ENCODE measurements at places on chromosomes 5 and 9.

GRCh38 chr9:126750941-126751725 is 53.7 kb upstream of the ZBTB43 start:
- DNase-seq: no peak

- DNase-seq: no peak
Observed at GRCh38 chr5:55072666-55073065, 29.8 kb upstream of the GZMA start.

- DNase-seq: peak; percentile 17
Observed at GRCh38 chr5:93407454-93407853, 173.6 kb downstream of the NR2F1-AS1 start.

- DNase-seq: no peak
Observed at GRCh38 chr5:147045290-147045689, 166.7 kb upstream of the PPP2R2B start.

GRCh38 chr9:16023446-16023845 is 470.6 kb downstream of the CCDC171 start:
- DNase-seq: no peak

DNA sequence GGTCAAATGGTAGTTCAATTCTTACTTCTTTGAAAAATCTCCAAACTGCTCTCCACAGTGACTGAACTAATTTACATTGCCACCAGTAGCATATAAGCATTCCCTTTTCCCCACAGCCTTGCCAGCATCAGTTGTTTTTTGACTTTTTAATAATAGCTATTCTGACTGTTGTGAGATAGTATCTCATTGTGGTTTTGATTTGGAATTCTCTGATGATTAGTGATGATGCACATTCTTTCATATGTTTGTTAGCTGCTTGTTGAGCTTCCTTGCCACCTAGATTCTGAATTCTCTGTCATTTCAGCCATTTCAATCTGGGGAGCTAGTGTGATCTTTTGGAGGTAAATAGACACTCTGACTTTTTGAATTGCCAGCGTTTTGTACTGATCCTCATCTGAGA is 24.0 kb downstream of the CDK20 start:
- DNase-seq: no peak

DNA sequence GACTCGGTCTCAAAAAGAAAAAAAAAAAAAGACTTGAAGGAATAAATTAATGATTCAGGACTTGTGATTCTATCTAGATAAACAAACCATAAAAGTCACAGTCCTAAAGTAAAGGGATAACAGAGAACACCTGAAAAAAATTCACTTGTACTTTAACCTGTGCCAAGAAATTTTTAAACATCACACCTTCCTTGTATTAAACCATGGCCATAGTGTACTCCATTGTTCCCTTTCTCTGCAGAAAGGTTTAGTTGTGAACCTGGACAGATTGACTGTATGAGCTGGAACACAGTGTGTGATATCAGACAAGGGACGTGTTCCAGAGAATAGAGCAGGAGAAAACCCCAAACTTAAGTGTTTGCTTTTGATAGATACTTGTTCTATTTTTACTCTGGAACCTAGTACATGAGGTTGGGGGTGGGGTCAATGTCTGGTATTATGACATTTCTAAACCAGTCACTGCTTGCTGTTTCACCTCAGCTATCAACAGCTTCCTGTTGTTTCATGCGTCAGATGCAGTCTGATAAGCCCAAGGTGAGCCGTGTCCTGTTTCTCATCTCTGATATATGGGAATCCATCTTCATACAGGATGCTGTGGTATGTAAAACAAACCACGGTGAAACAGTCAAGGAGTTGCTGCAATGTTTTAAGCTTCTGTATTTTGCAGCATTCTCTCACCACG is 62.5 kb upstream of the ITGA1 start:
- no peak for DNase-seq

DNA sequence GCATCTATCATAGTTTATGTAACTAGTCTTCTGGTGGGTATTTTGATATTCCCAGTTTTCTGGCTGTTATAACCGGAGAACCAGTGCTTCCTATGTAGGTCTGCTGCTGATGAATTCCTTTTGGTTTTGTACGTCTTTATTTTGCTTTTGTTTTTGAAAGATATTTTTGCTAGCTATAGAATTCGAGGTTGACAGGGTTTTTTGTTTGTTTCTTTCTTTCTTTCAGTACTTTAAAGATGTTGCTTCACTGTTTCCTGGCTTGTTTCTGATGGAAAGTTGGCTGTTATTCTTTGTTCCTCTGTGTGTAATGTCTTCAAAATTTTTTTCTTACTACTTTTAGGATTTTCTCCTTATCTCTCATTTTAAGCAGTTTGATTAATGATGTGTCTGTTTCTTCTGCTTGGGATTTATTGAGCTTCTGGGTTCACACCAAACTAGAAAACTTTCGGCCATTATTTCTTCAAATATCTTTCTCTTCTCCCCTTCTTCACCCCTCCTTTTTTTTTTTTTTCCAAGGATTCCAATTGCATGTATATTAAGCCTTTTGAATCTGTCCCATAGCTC is 27.5 kb downstream of the ZNF618 start:
- DNase-seq: no peak

DNA sequence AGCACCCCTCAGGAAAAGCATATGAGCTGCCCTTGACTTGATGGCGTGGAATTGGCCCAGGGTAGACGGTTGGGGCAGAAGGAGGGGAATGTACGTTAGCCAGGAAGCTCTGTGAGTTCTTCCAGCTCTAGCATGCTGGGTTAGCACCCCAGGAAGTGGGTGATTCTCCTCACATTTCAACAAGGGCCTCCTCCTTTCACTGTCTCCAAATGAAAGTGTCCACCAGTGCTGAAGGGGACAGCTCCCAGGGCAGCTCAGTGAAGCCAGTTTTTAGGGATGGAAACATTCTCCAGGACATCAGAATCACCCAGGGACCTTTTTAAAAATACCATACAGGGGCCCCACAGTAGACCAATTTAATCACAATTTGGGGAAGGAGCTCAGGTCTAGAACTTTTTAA is 17.2 kb upstream of the AFAP1L1 start:
- peak; percentile 17 for DNase-seq

GRCh38 chr9:93009337-93010015 is 49.0 kb upstream of the SUSD3 start:
- DNase-seq: no peak

DNA sequence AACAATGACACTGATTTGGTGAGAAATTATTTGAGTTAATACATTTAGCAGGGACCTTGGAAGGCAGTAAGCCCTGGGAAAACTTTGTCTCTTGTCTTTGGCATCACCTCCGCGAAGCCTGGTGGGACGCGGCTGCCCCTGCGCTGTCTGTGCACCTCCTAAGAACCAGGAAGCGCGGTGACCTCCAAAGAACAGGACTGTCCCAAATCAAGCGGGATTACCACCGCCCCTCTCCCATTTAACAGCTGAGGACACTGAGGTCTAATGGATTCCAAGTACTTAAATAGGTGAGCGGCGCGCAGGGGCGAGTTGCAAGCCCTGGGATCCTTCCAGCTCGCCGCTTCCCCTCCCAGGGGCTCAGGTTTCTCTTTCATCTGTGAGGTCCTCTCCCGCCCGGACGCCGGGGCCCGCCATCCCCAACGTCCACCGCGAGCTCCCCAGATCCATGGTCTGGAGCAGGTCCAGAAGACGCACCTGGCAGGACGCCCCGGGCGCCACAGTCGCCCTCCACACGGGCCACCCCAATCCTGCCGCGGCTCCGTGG is 432 bp downstream of the STARD4 start:
- no peak for DNase-seq

DNA sequence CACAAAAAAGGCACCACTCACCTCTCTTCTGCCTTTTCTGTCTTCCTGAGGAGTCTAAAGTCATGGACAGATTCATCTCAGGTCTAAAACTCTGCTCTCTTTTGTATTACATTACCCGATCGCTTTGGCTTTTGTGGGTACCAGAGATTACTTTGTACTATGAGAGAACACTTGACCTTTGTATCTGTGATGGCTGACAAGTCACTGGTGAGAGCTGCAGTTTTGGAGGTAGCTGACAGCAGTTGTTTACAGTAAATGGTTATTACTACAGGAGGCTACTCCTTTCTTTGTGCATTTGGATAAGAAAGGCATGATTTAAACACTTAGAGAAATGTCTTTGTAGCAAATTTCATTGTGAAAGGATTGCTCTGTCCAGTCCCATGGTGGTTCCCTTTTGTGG is 307.3 kb downstream of the FBXL17 start:
- DNase-seq: no peak

- DNase-seq: no peak
Observed at GRCh38 chr5:131357739-131358561, 94.1 kb downstream of the CDC42SE2 start.

GRCh38 chr5:135213027-135213386 is 179.0 kb upstream of the PITX1 start:
- DNase-seq: no peak

DNA sequence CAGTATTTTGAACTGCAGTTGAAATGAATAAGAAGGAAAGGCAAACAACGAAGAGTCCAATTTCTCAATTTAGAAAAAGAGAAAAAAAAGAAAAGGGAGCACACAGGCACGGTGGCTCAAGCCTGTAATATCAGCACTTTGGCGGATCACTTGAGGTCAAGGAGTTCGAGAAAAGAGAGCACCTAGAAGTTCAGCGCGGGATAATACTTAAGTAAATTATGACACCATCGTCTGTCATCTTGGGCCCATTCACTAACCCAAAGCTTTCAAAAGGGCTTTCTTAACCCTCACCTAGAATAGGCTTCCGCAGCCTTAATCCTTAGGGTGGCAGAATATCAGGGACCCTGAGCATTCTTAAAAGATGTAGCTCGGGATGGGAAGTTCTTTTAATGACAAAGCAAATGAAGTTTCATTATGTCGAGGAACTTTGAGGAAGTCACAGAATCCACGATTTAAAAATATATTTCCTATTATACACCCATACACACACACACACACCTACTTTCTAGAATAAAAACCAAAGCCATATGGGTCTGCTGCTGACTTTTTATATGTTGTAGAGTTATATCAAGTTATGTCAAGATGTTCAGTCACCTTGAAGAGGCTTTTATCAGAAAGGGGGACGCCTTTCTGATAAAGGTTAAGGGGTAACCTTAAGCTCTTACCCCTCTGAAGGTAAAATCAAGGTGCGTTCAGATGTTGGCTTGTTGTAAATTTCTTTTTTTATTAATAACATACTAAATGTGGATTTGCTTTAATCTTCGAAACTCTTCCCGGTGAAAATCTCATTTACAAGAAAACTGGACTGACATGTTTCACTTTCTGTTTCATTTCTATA is 602 bp upstream of the CD274 start:
- DNase-seq: peak; percentile 15

DNA sequence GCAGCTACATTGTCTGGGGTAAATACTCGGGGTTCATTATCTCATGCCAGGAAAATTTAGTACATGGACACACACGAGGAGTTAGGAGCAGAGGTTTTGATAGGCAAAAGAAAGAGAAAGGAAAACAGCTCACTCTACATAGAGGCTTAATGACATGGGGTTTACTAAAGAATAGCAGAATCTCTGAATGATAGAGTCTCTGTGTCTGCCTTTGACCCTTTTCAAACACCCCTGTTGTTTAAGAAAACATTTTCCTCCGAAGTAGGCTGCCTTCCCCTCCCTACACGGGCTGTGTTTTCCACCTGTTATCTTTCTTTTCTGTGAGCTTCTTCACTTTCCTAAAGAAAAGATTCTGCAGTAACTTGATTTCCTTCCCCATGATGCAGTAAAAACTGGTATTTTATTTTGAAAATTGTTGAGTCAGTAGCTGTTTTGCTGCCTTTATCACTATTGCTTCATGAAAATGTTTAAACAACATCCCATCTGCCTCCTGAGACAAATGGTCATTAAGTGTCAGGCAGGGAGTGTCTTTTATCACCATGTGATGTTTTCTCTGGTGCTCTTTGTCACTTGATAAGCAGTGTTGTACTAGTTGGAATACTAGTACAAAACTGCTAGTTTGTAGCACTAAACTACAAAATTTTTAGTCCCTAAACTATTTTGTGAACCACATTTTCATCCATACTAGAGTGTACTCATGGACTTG is 76.6 kb downstream of the PPIC start:
- DNase-seq: no peak

- no peak for DNase-seq
Observed at GRCh38 chr9:82080265-82080664, 91.7 kb downstream of the SPATA31D1 start.

DNA sequence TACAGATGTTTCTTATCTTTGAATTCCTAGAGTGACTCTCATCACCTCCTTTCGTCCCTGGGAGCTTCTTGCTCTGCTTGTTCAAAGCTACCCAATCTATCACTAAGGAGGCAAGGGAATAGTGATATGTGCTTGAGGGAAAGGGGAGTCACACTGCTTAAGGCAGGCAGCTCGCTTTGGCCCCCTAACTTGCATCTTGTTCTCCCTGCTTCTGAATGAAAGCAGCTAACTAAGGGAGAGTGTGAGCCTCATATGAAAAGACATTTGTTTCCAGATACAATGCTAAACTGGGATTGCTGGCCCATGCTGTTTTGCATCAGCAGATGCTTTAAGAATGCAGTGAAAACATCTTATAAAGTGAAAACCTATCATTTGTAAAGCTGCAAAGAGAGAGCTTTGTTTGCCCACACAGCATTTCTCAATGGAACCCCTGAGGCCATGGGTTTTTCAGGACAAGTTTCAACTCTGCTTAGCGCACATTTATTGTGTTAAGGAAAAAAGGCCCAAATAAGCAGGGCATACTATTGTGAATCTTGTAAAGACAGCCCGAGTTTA is 367.9 kb upstream of the ADAMTSL1 start:
- no peak for DNase-seq

DNA sequence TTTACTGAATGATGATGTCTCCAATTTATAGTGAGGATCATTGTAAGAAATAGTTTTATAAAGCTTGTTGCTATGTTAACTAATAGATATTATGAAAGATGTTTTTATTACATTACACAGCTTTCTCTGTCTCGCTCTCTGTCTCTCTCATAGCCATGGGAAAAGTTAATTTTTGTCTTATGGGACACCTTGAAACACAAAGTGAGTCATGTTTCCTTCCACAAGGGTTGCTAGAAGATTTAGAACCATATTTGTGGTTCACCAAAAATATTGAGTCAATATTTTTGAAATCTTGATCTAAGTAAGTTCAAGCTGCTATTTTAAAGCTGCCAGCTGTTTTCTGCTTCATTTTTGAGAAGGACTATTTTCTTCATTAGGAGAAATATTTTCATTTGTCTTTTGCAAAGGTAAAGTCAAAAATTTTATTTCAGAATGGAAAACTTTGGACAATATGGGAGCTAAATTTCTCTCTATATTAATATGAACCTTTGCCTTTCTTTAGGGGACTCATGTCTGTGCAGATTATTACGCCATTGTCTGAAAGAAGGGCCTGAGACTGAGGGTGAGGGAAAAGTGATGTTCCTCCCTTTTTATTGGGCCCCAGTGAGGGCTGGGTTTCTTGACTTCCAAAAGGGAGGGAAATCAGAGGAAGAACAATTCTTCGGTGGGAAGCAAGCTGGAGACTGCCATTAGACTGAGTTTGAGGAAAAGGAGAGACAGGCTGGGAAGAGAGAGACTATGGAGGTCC is 87.9 kb upstream of the SLC24A2 start:
- DNase-seq: no peak
